Activated T-helper 1 cell treated with Interleukin-2 at 50 U/mL for 16 hours (primary cell): ENCODE measurements at places on chromosomes 12 and 14.

GRCh38 chr12:2691345-2692071, 103.3 kb upstream of the FKBP4 start:
- peak; percentile 18 for DNase-seq

DNA sequence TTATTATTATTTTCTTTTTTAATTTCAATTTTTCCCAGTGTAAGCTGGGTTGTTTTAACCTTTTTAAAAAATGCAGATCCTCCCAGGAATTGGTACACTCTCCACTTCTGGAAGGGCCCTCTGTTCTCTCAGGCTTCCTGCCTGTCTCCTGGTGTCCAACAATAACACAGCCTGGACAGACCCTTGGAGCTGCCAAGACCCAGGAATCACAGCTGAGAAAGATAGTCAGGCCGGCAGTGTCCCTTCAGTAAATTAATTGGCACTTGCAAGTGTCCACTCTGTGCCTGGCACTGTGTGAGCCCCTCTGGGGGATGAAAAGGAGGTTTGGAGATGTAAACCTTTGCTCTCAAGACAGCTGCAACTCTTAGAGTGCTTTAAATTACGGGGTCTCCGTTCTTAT, 113.3 kb downstream of the SMOC1 start:
- no peak for DNase-seq

DNA sequence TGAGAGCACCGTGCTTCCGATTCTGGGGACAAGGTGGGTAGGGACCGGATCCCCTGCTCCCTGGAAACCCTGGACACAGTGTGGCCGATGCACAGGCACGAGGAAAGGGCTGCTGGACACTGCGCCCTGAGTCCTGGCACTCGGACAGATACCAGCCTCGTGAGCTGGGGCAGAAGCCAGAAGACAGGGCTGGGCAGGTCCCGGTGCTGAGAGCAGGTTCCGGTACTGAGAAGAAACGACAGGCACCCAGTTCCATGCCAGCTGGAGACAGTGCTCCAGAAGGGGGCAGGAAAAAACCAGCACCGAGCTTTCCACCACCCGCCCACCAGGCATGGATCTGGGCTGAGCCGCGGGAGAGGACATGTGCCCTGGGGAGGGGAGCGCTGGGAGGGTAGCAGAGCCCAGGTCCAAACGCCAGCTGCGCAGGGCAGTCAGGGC, 6.5 kb downstream of the XRCC3 start:
- DNase-seq: no peak

- DNase-seq: no peak
Measured at GRCh38 chr12:122161682-122162081, 12.3 kb downstream of the IL31 start.

DNA sequence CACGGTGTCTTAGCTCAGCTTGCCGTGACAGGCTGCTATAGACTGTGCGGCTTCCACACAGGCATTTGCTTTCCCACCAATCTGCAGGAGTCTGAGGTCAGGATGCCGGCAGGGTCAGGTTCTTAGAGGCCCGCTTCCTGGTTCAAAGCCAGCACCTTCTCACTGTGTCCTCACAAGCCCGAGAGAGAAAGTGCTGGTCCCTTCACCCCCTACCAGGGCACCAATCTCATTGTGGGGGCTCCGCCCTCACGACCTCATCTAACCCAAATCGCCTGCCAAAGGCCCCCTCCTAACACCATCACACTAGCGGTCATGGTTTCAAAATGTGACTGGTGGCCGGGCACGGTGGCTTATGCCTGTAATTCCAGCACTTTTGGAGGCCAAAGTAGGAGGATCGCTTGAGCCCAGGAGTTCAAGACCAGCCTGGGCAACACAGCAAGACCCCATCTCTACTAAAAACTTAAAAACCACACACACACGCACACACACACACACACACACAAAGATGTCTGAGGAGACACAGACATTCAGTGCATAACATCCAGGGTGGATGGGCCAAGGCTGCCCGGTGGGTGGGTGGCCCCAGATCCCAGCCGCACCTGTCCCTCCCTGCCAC, 26.8 kb downstream of the MMP17 start:
- DNase-seq: no peak

GRCh38 chr12:116358893-116359761, 81.6 kb upstream of the MED13L start:
- DNase-seq: peak; percentile 47

DNA sequence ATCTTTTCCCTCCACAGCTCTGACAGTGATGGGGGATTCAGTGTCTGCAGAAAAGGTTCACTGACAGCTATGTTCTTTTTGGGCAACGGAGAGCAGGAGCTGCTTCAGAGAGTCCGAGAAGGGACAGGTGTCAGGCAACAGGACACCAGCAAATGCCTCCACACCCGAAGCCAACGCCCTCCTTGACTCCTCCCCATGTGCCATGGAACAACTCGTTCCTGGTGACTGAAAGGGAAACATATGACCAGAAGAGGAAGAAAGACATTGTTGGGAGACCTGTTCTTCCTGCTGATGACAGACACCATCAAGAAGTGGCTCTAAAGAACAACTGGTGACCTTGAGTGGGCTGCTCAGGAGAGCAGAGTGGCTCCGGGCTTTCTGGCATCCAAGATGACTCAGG, 172.3 kb upstream of the NOS1 start:
- DNase-seq: no peak
